Activated CD4-positive, alpha-beta T cell treated with anti-CD3 and anti-CD28 coated beads, Interleukin-2, Interleukin-4, amounts not matched to agents 100 ng/mL and 50 ng/mL, durations not matched to agents 16 hours and 8 hours (primary cell): ENCODE measurements at places on chromosomes 2 and 18.

DNA sequence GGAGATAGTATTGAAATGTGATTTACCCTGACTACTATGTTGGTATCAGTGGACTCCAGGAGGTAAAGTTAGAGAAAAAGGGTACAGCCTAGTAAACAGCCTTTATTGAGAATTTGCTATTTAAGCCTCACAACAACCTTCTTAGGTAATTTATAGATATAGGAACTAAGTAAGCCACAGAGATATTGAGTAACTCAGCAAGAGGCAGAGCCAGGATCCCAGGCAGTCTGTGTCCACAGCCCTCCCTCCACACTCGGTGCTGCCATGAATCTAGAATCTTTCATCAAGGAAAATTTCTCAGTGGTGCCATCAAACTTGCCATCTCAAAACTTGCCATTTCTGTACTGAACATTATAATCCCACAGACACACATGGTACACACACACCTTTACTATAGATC, 170.9 kb downstream of the CAPN13 start:
- DNase-seq, result no peak

DNA sequence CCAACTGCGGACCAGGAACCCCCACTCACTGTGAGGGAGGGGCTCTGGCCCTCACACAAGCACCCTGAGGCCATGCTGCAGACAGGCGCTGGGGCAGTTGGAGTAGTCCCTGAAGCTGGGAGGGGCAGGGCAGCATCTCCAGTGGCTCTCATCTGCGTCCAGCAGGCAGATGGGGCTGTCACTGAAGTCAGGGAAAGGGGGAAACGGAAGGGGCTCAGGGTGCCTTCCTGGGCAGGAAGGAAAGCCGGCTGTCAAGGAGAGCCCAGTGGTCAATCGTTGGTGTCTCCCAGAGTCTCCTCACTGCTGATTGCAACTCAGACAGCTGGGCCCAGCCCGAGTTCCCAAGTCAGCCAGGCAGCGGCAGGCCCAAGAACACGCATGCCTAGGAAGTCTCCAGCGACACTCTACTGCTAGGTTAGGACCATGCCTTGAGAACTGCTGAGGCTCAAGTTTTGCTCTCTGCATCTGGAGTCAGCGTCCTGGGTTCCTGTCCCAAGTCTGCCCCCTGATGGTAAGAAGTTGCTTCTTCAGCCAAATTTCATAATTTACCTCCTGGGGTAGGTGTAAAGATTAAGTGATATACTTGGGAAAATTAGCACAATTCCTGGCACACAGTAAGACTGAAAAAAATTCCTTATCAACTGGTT, 27.4 kb upstream of the NMUR1 start:
- DNase-seq, result peak; percentile 81

- DNase-seq, result no peak
Observed at GRCh38 chr18:32308493-32309120, 118.8 kb downstream of the MEP1B start.

DNA sequence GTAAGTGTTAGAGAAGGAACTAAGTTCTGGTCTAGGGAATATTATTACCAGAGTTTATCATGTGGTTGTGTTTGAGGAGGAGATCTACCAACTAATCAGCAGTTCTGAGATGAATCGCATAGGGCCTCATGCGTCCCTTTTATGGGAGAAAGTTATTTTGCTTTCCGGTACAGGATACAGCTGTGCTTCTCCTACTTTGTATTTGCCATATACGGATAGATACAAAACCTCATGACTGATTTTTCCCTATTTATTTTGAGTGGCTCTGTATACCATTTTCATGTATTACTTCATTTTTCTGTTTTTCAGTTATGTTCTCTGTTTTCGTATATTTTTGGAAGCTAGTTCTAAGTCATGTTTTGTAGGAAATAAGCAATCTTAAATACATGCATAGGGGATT, 66.8 kb downstream of the ACSL3 start:
- no peak for DNase-seq

DNA sequence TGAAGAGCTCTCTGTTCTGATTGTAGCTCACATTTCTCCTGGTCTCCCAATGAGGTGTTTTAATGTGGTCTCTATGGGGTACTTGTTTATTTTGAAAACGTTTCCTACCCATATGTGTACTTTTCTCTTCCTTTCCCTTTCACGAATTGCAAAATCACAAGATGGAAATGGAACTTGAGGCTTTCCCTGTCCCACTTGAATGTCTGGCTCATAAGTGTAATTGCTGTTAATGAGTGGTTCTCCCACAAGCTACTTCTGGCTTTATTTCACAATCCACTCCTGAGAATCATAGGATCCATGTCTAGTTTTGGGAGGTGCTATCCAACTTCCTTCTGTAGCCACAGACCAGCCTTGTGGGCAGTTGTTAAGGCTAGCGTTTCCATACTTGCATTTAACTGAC, 81.1 kb upstream of the CAVIN2 start:
- no peak for DNase-seq

GRCh38 chr2:12897181-12897580, 180.4 kb downstream of the TRIB2 start:
- no peak for DNase-seq

GRCh38 chr2:204545861-204546735, 823 bp downstream of the PARD3B start:
- no peak for DNase-seq

GRCh38 chr2:240996161-240996833, 2.1 kb upstream of the SNED1 start:
- no peak for DNase-seq

GRCh38 chr2:55887901-55888624, 35.5 kb downstream of the EFEMP1 start:
- DNase-seq, result no peak

DNA sequence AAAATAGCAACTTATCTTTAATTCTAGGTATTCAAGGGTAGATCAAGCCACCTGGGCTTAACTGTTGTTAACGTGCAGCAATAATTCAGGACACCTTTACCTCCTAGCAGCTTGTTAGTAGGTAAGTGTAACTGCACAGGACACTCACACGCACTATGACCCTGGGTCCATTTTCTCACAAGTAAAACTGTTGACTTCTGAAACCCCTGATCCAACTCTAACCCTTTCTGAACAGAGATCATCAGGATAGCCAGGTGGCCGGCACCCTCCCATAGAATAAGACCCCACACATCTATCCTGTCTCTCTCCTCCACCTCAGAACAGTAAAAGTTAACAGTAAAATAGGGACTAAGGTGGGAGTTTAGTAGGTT, 610 bp downstream of the SPC25 start:
- no peak for DNase-seq

DNA sequence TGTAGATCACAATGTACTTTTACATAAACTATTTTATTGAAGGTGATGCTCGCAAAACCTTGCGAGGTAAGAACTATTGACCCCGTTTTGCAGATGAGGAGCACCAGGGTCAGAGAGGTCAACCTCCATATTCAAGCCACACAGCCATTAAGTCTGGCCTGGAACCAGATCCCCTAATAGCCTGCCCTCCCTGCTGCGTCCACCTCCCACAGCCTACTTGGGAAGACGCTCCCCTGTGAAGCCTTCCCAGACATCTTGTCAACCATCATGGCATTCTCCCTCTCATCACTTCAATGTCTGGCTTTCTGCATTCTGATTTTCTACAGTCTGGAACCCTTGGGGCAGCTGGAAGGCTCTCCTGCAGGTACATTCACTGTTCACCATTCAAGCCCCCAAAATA, 101.0 kb downstream of the TTC32 start:
- DNase-seq, result no peak

- no peak for DNase-seq
Observed at GRCh38 chr2:9230881-9231280, 24.3 kb downstream of the ASAP2 start.

GRCh38 chr2:118185210-118186109, 97.2 kb downstream of the INSIG2 start:
- DNase-seq, result peak; percentile 51

DNA sequence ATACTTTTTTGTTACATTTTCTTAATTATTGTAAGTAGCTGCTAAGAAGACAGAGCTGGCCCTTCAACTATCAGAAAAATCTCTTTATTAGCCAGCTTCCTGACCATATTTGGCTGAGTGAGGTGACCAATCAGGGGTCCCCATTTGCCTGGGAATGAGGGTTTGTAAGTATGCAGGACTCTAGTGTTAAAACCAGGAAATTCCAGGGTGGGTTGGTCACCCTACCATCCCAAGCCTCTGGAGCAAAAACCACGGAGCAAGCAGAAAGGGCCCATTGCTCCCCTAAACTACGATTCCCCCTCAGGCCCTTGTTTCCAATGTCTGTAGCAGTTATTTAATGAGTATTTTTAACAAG, 165.6 kb upstream of the NCKAP5 start:
- DNase-seq, result no peak

- DNase-seq, result no peak
Observed at GRCh38 chr18:3584897-3585460, 135.0 kb downstream of the TGIF1 start.

DNA sequence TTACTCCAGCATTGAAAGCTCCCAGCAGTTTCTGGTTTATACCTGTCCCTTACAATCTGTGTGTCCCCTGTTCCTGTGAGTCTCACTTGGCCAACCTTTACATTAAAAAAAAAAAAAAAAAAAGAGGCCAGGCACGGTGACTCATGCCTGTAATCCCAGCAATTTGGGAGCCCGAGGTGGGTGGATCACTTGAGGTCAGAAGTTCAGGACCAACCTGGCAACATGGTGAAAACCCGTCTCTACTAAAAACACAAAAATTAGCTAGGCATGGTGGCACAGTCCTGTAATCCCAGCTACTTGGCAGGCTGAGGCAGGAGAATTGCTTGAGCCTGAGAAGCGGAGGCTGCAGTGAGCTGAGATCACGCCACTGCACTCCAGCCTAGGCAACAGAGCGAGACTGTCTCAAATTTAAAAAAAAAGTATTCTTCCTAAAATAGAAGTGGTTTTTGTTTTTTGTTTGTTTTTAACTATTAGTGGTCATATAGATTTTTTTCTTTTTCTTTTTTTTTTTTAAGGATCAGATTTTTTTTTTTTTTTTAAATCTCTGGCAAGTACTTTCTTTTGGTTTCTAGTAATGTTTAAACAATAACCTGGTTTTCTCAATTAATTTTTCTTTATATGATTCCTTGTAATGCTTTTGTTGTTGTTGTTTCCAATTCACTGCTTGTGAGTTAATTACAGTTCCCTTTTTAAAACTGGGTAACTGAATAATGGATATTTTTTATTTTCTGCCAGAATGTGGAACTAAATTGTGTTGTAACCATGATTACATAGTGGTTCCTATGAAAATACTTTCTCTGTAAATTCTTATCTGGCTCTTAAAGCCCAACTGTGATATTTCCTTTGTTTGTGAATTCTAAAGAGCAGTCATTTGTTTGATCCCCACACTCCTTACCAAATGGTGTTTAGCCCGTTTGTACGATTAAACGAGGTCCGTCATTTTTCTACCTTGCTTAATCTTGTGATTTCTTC, 116.8 kb downstream of the CTAGE1 start:
- DNase-seq, result no peak

GRCh38 chr2:107305966-107306365, 420.0 kb upstream of the ST6GAL2 start:
- no peak for DNase-seq
